ENCODE measurements at places on chromosomes 16 and 17.

- no peak for DNase-seq
These were observed 341.4 kb downstream of the UTP18 start for GRCh38 chr17:51601622-51602261.

GRCh38 chr17:31631766-31632165, 227.3 kb downstream of the COPRS start:
- DNase-seq: no peak

DNA sequence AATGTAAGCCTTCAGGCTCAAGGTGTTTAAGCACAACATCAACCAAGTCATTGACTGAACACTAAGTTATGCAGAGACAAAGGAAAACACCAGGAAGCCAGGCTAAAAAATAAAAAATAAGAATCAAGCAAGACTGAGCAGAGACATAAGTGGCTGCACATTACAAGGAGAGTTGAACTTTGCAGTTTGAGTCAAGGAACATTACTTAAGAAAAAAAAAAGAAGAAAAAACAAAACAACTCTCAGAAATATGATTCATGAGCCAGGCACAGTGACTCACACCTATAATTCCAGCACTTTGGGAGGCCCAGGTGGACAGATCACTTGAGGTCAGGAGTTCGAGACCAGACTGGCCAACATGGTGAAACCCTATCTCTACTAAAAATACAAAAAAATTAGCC, 168.1 kb downstream of the C16orf95 start:
- no peak for DNase-seq

- DNase-seq: no peak
These were observed 111.0 kb upstream of the TNRC6C start for GRCh38 chr17:77847221-77848085.

DNA sequence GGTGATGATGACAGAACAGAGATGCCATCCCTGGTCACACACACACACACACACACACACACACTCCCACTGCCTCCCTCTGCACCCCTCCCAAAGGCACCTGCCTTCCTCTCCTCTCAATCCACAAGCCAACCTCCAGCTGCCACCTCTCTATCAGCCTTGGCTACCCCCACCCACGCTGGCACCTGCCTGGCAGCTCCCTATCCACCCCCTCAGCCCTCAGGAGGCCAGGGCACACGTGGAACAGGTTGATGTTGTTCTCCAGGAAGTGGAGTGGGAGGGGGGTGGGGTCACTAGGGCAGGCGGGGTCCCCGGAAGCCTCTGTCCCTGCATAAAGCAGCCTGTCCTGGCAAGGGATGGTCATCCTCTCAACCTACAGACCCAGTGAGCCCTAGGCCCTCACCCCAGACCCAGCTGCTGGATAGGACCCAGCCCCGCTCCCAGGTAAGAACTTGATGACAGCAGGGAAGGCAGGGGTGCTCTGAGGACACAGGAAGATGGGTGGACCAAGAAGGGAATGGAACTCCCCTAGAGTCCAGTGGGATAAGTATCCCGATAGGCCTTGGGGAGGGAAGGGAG, at the start of gene GSDMA:
Gene GSDMA, plus strand, starts transcription at position 363 of the 579 bp plus-strand sequence. CDS start 2,684 bp downstream, outside the sequence.
- no peak for DNase-seq

DNA sequence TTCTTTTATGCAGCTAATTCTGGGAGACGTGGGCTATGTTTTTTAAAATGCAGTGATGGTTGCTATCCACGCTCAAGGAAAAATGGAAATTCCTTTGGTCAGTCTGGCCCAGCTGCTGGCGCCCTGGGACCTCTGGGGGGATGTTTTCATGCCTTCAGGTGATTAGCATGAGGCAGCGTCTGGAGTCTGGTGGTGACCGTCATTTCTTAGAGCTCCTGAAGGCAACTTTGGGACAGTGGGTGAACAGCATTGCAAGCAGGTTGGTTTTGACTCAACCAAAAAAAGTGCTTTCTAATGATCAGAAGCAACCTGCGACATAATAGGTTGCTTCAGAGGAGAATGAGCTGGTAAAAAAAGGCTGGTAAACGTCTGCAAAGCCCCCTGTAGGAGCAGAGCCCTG, 82.3 kb downstream of the RPA1 start:
- no peak for DNase-seq

- no peak for DNase-seq
These were observed 15.3 kb downstream of the OSBPL7 start for GRCh38 chr17:47806026-47806912.

- no peak for DNase-seq
These were observed 17.7 kb downstream of the SGCA start for GRCh38 chr17:50183421-50183994.

DNA sequence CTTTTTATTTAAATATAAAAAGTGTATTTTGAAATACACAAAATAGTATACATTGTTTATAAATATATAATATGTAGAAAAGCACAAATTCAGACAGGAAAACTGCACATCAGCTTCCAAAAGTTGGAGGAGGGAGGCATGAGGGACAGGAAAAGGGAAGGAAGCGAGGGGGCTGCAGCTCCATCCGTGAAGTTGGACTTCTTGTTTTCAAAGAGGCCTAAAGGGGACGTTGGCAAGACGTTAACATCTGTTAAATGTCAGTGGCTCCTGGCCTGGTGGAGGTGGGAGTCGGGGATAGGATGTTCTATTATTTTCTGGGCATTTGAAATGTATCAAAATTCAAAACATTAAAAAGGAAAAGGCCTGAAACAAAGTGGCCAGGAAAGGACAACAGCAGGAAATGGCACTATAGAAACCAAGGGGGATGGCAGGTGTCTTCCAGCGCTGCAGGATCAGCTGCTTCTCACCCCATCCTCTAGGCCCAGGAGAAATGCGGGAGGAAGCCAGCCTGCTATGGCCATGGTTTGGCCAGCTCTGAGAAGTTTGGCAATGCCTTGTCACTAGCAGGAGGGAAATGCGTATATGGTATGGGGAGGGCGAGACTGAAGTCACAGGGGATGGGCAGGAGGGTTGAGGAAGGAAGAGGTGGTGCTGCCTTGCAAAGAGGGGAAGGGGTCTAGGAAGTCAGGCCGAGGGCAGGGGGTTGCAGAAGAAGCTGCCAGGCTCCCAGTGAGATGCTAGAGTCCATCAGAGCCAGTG, 6.4 kb downstream of the CMTM2 start:
- no peak for DNase-seq

GRCh38 chr17:69732272-69732918, 317.9 kb downstream of the MAP2K6 start:
- DNase-seq: no peak

GRCh38 chr17:76742958-76743357, 5.0 kb downstream of the MFSD11 start:
- no peak for DNase-seq

- no peak for DNase-seq
These were observed 46.0 kb downstream of the CACNG1 start for GRCh38 chr17:67090341-67090740.

DNA sequence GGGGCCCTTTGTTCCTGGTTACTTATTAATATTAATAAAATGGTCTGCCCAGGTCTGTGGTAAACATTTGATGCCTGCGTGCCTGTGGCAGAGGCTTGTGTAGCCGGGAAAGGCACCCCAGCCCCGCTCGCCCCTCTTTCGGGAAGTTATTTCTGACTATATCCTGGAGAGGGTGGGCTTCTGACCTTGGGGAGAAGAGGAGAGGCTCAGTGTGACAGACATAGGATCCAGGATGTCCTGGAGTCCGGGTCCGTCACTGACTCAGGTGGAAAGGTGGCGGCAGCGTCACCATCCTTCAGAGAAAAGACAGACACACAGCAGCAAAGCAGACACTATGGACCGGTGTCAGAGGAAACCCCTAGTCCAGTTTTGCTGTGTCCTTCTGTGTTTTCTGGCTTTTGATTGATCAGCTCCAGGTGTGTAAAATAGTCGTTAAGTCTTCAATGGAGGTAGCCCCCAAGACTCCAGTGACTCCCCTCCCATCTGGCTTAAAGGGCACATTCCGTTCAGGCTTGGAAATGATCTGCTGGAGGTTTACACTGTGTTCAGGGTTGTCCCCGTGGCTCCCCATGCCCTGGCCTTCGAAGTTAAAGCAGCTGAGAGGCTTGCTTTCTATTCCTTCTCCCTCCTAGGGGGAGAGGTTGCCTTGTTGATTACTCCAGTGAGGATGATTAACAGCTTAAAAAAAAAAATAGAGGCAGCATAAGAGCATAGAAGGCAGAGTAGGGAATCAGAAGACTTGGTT, 81.6 kb downstream of the CCDC182 start:
- DNase-seq: no peak

- DNase-seq: no peak
These were observed 38.3 kb downstream of the CDK5R1 start for GRCh38 chr17:32525122-32525521.

DNA sequence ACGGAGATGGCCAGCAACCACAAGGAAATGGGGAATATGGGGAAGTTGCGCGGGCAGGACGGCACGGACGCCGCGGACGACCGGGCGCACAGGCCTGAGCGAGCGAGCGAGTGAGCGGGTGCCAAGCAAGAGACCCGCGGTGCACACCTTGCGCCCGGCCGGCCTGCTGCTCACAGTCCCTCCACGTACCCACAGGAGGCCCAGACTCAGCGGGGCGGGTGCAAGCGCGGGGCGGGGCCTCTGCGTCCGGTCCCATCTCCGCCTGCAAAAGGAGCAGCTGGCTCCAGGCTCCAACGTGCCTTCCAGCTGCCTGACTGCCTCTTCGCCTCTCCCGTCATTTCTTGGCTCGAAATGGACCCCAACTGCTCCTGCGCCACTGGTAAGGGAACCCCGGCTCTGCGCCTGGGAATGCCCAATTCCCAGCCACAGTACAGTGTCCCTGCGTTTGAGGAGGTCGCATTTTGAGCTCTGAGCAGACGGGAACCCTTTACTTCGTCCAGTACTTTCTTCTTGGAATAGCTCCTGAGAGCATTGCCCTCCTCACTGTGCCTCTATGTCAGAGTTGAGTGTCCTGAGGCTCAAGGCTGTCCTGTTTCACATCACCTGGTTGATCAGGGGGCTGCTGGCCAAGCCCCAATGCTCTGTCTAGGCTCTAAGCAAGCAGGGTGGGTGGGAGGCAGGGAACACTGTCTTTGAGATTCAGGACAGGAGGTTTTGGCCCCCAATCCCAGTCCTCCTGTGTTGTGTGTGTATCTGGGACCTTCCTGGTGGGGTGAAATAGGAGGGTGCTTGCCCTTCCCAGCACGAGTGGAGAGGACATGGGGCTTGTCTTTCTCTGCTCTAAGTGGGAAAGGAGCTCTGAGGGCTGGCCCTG, 8.1 kb upstream of the MT1E start:
- DNase-seq: no peak

DNA sequence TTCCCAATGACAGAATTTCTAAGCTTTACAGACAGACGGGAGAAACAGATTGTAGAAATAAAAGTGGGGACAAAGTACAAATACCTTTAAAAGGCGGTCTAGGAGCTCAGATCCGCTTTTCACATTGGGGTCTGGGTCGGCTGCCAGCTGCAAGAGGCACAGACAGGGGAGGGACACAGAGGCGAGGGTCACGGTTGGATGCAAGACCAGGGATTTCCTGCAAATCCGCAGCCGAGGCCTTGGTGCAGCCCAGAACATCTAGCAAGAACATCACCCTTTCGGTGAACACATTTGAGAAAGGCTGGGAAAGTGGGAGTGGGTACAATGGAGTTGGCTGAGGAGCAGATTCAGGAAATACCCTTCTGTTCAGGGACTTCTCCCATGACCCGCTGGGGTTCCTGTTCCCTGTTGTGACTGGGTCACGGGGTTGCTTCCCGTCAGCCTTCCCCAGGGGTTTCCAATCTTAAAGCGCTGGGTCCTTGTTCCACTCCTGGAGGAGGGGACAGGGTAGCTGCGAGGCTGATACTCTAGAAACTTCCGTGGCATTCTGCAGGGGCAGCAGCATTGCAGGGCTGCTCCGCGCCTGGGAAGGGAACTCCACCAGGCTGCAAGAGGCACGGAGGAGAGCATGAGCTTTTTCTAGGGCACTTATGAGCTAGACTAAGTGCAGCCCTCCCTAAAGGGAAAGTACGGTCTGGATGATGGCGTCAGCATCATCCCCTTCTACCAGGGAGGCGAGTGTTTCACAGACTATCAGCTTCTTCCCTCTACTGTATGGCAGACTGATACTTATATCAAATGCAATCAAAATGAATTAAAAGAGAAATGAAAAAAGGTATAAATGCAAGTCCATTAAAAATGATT, 16.0 kb downstream of the VAC14 start:
- DNase-seq: no peak

Data from NCI-H2171 (cell line).